Heart right ventricle (tissue), 16 donors: ENCODE measurements at places on chromosomes 13 and 19. TPM values are rescaled to one million over a fixed set of nuclear protein-coding genes. Genes with fewer than 3 reads are reported as not detected.
A peak's percentile ranks its signal among the peaks of the same experiment; 100 is the strongest.

DNA sequence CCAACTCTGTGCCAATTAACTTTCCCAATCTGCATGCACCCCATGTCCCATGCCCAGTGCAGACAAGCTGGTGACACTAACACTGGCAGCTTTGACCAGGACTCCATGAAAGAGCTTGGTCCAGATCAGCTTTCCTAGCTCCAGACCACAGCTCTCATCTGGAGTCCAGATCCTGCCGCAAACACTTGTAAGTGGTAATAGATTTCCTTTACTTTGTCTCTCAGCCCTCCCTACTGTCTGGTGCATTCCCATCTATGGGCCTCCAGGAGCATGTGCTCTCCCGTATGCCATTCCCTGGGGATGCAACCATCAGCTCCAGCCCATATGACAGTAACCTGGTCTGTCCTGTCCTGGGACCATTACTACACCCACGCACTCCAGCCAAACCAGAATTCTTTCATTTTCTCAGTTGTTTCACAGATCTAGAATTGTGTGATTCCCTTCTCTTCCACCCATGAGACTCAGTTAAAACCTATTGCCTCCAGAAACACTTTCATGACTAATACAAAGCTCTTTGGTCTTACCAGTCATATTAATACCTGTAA, 4.9 kb upstream of the STARD13 start:
- DNase-seq = no peak

SACS gene
- total RNA-seq = 27.5 TPM

DNA sequence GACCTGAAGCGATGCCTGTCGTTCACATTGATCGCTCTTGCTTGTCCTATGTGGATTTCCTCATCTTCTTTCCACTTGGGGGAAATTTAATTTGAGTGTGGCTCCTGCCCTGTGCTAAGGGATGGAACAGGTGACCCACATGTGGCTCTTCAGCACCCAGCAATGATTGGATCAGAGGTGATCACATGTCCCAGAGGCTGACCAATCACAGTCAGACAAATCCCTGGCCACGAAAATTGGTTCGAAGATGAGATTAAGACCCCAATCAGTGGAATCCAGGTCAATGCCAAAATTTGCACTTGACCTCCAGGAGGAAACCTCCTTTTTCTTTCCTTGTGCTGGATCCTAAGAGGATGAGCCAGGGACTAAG, 23.7 kb downstream of the AMER2 start:
- DNase-seq = no peak

GRCh38 chr13:98350746-98351330, 173.8 kb upstream of the RNF113B start:
- DNase-seq = no peak

DNA sequence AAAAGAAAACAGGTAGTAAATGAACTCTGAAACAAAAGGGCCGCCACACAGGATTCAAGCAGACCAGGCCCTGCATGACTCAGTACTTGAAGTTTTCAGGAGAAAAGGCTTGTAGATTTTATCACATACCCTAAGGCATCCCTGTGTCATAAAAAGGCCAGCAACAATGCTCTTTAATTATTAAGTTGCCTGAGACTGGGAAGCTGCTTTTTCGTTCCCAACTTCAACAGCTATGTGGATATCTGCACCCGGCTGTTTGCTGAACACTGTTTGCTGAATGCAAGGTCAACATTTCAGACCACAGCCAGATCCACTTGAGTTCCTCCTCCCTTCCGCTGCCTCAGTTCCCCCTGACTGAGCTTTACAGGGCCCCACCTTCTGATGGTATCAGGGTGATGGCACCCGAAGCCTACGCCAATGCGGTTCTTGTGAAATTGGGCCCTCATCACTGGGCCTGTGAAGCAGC, 6.1 kb upstream of the ECH1 start:
- DNase-seq = no peak

- peak; percentile 85 for DNase-seq
Observed at GRCh38 chr19:13033819-13034611, 38.7 kb downstream of the NFIX start.

DNA sequence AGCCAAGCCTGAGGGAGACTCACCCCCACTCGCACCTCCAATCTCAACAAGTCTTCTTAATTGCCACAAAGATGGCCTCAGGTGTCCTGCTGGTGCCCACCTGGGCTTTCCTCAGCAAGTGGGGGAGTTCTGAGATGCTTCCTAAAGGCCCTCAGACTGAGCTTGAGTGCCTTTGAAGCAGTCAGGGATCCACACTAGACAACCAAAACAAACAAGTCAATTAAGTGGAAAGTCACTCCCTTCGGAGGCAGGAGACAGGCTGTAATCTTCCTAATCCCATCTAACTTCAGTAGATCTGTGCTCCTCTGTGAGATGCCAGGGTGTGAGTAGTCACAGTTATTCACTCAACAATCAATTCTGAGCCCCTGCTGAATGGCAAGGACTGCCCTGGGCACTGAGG, 68.3 kb upstream of the SERP2 start:
- DNase-seq = no peak

DNA sequence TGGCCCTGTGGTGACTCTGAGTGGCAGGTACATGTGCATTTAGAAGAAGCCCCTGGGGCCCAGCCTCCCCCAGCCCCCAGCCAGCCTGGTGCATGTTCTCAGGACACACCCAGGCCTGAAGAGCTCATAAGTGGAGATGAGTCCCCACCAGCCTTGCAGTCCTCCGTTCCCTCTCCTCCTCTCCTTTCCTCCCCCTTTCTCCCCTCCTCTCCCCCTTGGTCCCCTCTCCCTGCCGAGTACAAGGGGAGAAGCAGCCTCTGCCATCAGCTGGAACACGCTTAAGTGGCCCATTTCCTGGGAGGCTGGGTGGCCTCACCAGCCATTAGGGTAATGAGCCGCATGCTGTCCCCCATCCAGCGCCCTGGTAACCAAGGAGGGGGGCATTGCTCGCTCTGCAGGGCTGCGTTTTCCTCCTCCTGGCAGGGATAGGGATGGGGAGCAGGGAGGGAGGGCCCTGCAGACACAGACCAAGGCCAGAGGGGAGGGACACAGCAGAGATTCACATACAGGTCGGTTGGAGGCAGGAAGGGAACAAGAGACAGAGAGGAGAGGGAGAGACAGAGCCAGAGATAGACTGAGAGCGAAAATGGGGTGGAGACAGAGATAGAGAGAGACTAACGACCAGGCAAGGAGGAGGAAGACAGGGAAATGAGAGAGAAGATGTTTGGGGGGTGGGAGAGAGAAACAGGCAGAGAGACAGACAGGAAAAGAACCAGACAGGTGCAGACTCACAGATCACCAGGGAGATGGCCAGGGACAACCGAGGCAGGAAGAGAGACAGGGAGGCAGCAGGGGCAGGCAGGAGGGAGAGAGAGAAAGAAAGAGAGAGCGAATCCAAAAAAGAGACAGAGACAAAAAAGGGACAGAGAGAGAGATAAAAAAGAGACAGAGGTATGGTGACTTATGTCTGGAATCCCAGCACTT, 19.3 kb upstream of the DPP9 start:
- DNase-seq = no peak

GRCh38 chr13:41505209-41505835, 48.0 kb downstream of the RGCC start:
- no peak for DNase-seq

DNA sequence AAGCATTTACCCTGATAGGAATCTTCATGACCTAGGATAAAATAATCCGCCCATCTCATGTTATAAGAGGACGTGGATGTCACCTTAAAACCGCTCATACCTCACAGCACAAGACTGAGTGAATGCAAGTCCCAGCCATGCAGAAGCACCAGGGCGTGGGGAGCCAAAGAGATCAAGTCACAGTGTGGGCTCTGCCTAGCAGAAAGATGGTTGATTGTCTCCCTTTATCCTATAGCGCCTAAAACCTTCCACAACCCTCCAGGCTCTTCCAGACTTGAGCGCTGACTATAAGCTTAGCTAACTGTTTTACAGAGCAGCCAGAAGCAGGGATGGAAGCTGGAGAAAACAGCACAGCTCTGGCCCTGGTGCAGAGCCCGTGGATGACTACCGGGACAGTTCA, 6.8 kb upstream of the ANKRD10 start:
- DNase-seq = no peak

DNA sequence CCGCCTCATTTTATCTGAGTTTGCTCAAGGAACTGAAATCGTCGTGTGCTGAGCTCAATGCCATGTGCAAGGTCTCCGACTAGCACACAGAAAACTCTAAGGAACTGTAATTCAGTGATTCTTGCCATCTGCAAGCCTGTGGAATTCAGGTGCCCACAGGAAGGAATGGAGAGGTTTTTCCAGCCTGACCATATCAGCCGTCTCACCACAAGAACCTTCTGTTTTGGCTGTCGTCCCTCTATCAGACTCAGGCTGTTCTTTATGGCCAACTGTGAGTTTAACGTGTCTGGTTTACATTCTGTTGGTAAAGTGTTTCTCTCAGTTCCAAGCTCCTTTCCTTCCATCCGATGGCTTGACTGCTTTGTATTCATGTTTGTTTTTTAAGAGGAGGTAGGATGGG, 293.5 kb downstream of the SPRY2 start:
- DNase-seq = no peak

- no peak for DNase-seq
Observed at GRCh38 chr19:41988947-41989346, 5.1 kb downstream of the ATP1A3 start.

GRCh38 chr19:44822177-44822576, 13.3 kb downstream of the BCAM start:
- DNase-seq = no peak

DNA sequence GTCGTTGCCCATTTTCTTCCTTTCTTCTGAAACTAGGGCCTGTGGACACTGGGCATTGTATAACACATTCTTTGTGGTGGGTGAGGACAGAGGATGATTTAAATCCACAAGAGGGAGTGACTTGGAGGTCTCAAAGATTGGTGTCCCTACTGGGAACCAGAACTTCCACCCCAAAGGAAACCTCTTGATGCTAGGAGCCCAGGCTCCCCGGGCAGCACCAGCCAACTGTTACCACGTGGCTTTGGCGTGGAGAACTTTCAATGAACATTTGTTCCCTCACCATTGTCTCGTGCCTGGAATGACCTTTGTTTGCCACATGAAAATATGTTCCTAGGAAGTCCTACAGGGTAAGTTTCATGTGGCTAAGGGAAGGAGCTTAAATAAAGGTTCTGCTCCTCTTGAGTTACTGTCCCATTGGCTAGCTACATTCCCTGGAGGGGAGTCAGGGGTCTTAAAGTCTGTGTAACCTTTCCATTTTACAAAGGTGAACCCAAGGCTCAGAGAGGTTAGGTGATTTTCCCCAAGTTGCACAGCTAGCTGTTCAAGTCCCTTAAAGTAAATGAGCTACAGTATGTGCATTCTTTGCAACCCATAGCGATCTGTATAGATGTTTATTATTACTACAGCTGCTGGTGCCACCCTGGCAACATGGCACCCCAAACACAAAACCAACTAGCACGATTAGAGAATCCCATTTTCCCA, 5.0 kb upstream of the CDX2 start:
- no peak for DNase-seq

CD177 gene
- total RNA-seq = 0.54 TPM
